ENCODE measurements at places on chromosomes 7 and 10.

- DNase-seq: no peak
Measured at GRCh38 chr7:71645836-71646235, 513.9 kb downstream of the GALNT17 start.

- DNase-seq: no peak
Measured at GRCh38 chr10:133123746-133124356, 36.1 kb downstream of the ADGRA1 start.

DNA sequence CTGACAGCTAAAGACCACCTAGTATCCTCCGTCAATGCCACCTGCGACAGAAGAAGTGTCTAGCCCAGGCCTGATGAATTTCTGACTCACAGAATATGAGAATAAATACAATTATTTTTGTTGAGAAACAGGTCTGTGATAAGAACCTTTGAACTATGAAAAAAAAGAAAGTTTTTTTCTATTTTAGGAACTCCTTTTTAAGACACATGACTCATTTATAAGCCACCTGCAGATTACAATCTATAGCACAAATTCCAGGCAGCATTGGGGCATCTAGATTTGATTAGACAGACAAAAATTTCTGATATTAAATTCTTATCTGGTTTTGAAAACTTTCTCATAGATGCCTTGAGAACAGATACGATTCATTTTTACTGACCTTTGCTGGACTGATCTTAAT, 256.7 kb upstream of the LYZL1 start:
- DNase-seq: no peak

- no peak for DNase-seq
Measured at GRCh38 chr7:71254751-71255150, 122.8 kb downstream of the GALNT17 start.

DNA sequence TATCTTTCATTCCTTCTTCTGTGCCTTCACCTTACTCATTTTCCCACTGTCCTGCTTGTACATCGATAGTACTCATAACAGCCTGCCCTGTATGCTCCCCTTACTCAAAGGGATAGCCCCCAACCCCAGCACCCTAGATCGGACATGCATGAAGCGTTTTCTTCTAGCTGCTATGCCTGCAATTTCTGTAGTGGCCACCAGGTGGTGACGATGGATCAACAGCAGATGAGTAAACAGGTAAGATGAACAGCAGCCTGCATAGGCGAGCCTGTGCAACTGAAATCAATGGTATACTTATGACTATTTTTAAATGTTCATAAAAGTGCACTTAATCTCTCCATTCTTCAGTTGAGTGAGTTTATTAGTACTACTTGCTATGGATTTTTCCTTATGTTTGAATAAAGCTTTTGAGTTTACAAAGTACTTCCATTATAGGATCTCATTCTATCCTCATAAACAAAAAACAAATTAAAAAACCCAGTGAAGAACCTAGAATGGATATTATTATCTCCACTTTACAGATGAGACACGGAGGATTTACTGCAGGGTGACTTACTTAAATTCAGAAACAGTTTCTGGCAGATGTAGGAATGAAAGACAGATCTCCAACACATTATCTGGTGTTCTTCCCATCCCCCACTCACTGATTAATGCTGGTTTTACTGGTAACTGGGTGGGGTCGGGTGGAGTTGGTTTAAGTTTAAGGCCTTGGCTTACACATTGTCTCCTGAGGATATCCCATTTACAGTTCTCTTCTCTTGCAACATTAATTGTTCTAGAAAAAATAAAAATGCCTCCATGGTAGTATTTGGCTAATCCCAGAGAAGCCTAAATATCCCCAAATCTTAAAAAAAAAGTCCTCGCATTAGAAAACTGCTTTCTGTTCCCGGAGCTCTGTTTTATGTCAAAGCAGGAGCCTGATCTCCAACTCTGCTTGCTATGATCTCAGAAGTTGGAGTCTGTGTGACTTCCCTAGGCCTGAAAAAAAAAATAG, 222.1 kb downstream of the GLI3 start:
- peak; percentile 14 for DNase-seq

DNA sequence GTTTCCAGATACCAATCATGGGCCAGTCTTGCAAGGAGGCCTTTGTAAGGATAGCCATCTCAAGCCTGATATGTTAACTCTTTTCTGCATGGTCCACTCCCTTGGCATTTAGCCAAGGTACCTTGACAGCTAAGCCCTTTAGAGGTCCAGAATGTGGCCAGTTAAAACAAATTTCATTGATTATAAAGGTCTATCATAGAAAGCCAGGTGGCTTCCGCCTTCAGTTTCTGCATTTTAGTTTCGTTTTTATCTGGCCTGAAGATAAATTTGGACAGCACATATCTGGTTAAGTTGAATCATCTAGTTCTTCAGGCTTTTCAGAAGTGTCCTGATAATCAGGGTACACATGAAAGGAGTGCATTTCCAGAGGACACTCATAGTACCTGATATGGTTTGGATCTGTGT, 30.7 kb downstream of the ANKIB1 start:
- no peak for DNase-seq

All from activated naive CD4-positive, alpha-beta T cell treated with anti-CD3 and anti-CD28 coated beads, Interleukin-2, amount 50 U/mL, for 16 hours (primary cell).